CD4-positive, alpha-beta T cell treated with Interleukin-6 at 100 ng/mL for 8 hours (primary cell): ENCODE measurements at places on chromosomes 2 and 18.

GRCh38 chr2:86028766-86029381 is 76.8 kb downstream of the POLR1A start:
- DNase-seq, result no peak

DNA sequence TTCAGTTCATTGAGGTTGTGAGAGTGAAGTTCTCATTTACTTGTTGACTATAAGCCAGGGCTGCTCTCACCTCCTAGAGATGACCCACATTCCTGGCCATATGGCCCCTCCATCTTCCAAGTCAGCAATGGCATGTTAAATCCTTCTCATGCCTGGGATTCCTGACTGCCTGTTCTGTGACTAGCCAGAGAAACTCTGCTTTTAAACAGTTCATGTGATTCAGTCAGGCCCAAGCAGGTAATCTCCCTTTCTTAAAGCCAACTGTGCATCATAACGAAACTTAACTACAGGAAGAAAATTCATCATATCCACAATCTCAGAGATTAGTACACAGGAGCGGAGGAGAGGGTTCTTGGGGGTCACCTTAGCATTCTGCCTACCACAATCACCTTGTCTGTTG is 11.5 kb downstream of the DPP4 start:
- no peak for DNase-seq

DNA sequence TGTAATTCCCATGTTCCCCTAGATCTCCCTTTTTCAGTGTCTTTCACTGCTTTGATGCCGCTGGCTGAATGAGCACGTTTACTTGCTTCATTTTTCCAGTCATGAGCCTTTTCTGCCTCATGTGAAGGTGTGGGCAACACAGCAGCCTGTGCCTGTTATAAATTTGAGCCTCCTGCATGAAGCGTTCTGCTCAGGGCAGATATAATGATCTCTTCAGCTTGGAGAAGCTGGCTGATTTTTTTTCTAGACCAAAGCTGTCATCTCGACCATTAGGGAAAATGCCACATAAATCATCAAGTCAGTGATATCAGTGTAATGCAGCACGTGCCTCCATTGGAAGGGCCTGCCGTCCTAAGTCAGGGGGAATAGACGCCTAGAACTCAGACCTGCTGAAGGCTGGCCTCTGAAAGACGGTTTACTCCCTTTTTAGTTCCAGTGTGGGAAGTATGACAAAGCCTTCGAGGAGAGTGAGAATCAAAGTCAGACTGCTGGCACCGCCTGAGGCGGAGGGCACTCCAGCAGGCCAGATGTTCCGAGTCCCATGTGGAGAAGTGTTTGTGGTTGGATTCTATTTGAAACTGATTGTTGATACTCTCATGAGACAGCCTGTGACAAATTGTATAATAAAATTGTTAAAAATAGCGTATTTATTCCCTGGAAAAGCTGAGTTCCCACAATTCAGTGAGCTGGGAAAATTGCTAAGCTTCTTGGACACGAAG is 196.5 kb downstream of the MYO1B start:
- no peak for DNase-seq

GRCh38 chr18:28036488-28036887 is 140.4 kb downstream of the CDH2 start:
- no peak for DNase-seq

- DNase-seq, result no peak
Observed at GRCh38 chr2:198498516-198498915, 694.1 kb downstream of the PLCL1 start.

DNA sequence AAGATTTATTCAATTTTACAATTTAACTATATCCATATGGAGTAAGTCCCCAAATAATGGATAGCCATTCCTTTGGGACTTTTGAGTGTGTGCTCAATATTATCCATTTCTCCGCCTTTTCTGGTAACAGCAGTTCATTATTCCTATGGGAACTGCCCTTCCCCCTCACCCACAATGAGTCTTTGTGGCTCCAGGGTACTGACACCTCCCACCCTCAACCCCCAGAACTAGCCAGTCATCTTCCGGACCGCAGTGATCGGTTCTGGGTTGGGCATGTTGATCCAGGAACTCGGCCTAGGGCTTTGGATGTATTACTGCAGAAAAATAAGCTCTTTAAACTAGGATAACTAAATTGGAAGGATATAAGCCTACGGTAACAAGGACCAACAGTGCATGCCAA is 45.4 kb upstream of the CCDC150 start:
- DNase-seq, result no peak

GRCh38 chr2:141384676-141385075 is 746.1 kb downstream of the LRP1B start:
- DNase-seq, result no peak

DNA sequence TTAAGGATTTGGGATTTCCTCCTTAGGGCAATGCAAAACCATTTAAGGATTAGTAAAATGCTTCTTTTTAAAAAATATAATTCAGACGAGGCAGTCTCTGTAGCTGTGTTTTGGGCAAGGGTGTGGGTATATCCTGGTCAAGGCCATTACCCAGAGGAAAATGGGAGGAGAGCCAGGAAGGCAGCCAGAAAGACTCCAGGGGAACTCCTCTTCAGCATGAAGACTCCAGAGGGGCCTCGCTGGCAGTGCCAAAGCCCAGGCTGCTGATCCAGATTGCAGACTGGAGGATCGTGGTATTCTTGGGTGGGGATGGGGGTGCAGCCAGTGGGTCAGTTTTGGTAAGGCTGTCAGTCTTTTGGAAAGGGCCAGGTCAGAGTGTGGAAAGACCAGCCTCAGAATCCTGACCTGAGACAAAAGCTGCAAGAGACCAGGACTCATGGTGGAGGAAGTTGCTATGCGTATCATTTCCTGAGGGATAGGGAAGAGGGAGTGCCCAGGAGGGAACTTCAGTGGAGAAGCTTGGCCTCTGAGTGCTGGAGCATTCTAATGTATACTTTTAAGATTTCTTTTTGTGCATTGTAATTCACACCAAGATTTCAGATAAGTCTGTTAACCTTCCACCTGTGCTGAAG is 20.9 kb upstream of the RAB11FIP5 start:
- DNase-seq, result no peak

GRCh38 chr2:216858312-216858711 is 1.6 kb downstream of the TNP1 start:
- DNase-seq, result no peak
